Anterior cingulate cortex (tissue), 58 donors: ENCODE measurements at places on chromosomes 2 and 18.

GRCh38 chr2:72276356-72276755 is 128.7 kb upstream of the CYP26B1 start:
- DNase-seq: no peak

GRCh38 chr2:38113981-38114708 is 38.2 kb upstream of the CYP1B1 start:
- DNase-seq: no peak

GRCh38 chr18:77223221-77223639 is 26.4 kb upstream of the GALR1 start:
- DNase-seq: no peak

DNA sequence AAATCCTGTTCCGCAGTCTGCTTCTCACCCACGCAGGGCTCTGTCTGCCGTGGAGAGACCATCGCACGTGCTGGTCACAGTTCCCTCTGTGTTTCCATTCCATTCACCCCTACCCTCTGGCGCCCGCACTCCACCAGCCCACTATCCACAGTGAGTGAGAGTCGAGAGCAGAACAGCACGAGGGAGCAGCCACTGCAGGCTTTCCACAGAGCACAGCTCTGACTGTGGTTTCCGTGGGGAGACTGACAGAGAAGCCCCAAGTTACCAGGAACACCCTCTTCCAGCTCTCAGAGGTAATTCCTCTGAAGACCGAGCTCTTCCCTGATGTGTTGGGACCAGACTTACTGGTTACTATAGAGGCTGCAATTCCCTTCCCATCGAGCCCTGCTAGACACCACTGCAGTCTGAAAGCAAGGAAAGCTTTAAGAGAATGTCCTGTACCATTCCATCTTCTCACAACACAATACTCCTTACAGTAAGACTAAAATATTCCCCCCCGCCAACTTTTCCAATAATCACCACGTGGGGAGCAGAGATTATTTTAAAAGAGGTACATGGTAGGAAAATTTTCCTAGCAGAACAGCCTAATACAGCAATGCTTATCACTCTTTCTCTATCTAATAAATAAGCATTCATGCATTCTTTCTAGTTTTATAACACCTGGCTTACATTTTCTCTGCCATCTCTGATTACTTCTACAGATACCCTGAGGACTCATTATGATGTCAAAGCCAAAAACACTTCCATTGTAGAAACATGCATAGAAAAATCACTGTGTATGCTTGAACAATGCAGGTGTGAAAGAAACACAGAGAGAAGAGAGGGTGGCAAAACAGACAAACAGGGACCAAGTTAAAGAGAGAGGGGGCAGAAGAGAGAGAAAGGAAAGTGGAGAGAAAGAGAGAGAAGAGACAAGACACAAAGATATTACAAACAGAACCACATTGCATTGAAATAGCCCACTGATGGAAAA is 4.7 kb downstream of the MYT1L start:
- no peak for DNase-seq

- DNase-seq: no peak
Measured at GRCh38 chr2:106584304-106584954, 97.3 kb downstream of the CD8B2 start.

DNA sequence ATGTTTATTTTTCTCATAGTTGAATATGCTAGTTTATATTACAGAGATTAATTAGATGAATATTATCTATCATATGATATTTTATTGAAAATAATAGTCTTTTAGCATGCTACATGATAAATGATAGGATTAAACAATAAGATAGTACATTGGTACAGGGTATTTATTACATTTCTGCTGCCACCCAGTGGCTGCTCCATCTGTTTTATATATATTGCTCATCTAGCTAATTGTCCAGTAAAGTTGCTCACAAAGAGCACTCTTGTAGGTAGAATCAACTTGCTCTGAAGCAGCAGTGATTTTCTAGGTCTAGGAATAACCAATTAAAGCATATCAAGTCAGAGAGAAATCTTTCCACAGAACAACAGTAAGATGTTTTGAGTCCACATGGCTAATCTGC is 183.3 kb downstream of the ASXL3 start:
- no peak for DNase-seq

GRCh38 chr2:61235716-61236115 is 73.7 kb downstream of the C2orf74 start:
- DNase-seq: no peak

DNA sequence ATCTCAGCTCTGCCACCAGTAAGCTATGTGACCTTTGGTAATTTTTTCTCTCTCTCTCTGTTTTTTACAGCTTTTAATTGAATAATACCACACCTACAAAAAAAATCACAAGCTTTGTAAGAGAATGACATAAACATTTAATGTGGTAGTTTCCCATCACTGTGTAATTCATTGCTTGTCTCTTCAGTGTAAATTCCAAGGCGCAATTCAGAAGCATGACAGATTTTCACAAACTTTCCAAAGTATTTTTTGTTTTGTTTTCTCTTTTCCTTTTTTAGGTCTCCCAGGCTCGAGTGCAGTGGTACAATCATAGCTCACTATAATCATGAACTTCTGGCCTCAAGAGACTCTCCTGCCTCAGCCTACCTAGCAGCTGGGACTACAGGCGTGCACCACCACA is 25.0 kb upstream of the PPM1B start:
- no peak for DNase-seq

DNA sequence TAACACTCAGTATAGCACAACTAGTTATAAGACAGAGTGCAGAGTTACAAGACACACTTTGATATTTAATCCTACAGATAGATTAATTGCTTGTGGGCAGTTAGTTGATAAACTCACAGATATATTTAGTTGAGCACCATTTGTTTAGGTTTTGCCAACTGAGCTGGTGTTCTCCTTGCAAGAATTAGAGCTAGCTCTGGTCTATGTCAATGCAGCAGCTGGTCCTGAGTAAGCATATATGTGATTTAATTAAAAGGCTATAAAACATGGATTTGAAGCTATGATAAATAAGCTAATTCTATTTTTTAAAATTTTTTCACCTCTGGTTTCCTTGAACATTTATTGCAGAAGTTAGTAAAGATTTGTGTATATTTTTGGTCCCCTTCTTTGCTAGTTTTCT is 35.6 kb downstream of the GPD2 start:
- no peak for DNase-seq

GRCh38 chr2:23533338-23533695 is 148.3 kb downstream of the KLHL29 start:
- DNase-seq: no peak

DNA sequence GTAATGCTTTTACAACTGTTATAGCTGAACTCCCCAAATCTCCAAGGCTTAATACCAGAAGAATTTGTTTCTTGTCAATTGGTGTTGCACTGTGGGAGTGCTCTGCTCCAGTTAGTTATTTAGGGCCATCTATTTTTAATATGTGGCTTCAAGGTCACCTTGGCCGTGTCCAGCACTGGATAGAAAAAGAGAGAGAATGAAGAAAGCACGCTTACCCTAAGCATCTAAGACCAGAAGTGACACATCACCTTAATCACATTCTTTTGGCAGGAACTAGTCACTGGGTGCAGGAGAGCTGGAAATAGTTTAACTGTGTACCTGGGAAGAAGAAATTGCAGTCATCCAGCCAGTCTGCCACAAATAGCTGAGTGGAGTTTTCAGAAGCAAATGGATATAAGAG is 78.8 kb downstream of the VWC2L start:
- no peak for DNase-seq

DNA sequence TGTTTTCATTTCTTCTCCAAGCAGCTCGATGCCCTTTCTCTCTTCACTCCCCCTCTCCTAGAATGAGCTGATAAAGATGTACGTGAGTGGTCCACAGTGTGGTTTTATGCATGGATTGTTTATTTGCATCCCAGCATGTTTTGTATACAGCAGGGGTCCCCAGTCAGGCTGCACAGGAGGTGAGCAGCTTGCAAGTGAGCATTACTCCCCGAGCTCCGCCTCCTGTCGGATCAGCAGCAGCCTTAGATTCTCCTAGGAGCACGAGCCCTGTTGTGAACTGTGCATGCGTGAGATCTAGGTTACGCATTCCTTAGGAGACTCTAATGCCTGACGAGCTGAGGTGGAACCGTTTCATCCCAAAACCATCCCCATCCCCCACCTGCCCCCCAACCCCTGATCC is 262.6 kb downstream of the AGAP1 start:
- DNase-seq: no peak

- DNase-seq: no peak
Measured at GRCh38 chr2:39954346-39954745, 175.3 kb upstream of the THUMPD2 start.

GRCh38 chr2:150081775-150082481 is 405.5 kb downstream of the RND3 start:
- DNase-seq: no peak

DNA sequence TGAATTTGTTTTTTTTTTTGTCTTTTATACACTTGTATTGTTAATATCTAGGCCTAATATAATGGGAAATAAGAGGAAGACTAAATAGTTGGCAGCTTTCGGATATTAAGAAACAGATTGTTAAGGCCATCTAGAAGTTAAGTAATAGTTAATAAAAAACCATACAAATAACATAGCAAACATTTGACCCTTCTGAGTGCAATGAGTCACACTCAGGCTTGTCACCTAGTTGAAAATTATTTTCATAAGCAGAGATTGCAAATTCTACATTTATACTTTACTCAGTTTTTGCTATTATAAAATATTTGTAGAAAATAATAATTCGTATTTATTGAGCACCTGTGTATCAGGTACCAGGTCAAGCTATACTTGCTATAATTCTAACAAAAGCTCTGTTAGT is 2.4 kb downstream of the NUP35 start:
- no peak for DNase-seq

GRCh38 chr18:53380063-53380639 is 844.3 kb downstream of the MBD2 start:
- DNase-seq: no peak

- no peak for DNase-seq
Measured at GRCh38 chr2:25323042-25323514, 18.6 kb downstream of the DNMT3A start.

DNA sequence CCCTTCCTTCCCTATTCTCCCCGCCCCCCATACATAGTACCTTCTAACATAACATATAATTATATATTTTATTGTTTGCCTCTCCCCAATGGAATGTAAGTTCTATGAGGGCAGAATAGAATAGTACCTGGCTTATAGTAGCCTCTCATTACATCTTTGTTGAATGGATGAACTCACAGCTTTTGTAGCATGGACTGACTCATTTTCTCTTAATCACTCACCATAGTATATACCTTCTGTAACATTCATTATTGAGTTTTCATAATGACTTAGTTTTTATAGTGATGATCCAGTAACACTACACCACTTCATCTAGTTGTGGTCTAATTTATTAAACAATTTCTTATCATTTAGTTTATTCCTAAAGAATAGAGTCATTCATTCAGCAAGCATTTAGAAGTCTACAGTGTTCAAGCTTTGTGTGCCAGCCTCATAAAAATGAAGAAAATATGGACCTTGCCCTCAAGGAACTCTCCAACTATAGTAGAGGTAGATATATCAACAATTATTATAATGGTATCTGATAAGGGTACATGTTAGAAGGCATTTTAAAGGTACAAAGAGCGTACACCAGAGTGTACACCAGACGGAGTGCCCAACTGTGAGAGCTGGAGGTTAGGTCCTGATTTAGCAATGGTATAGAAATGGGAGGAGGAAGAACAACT is 31.1 kb downstream of the NCOA1 start:
- no peak for DNase-seq

- no peak for DNase-seq
Measured at GRCh38 chr2:152367547-152368390, 32.8 kb downstream of the FMNL2 start.

DNA sequence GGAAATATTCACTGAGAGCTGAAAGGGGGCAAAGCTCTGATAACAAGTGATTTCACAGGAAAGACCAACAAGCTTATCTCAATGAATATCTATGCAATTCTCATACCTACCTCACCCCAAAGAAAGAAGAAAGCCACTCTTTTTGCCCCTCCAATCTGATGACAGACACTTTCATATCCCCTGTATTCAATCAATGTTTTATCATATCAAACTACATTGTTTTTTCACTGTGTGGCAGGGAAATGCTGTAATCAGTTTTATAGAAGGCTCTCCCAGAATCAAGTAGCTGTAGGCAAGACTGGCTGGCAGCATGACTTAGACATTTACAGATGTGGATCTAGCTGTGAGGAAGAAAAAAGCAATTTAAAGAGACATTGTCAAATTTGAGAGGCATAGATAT is 81.3 kb upstream of the PIK3C3 start:
- DNase-seq: no peak

DNA sequence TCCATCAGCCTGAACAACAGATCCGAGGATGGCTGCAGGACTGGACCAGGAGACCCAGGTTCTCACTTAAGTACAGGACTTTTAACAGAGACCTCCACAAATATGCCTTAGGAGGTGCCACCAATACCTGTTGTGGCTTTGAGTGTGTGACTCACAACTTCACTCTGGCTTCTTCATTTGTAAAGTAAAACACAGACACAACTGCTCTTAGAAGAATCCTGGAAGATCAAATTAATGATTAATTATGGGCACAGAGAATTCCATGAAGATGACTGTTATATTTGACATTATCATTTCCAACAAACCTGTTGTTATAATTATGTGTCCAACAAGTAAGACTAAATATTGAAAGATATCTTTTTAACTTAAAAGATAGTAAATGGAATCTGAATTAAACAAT is 481.4 kb upstream of the KLHL29 start:
- DNase-seq: no peak

GRCh38 chr2:215397632-215398341 is 38.1 kb downstream of the FN1 start:
- DNase-seq: no peak

- DNase-seq: no peak
Measured at GRCh38 chr2:155840661-155841060, 491.9 kb downstream of the NR4A2 start.

- no peak for DNase-seq
Measured at GRCh38 chr2:86185517-86186212, 9.6 kb downstream of the IMMT start.

- no peak for DNase-seq
Measured at GRCh38 chr18:76498064-76498463, 3.0 kb upstream of the ZNF516 start.

DNA sequence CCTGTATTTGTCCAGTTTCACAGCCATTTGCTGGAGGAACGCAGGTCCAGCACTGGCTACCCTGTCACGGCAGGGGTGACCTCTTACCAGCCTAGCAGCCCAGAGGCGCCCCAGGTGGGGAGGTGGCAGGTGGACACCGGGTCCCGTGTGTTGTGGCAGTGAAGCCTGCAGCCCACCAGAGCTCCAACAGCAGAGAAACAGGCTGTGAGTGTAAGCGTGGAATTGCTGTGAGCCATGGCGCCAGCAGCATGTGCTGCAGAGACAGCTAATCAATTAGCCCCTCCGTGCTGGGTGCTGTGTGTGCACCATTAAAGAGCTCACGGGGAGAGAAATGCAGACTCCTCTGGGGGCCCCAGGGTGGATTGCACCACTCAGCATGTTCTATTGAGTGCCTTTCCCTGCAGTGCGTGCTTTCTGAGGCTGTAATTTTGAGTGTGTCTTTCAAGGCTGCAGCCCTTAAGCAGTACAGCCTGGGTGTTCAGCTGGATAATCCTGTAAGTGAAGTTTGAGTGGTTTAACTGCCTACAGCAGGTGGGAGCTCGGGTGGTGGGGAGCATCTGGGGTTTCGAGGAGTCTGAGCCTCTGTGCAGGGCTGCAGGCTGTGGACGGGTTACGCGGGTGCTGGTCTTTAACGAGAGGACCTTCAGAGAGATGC is 15.9 kb downstream of the RTP5 start:
- DNase-seq: no peak

GRCh38 chr18:73827801-73828200 is 319.8 kb downstream of the FBXO15 start:
- DNase-seq: no peak

GRCh38 chr2:110732422-110733413 is at the start of gene ACOXL:
TSS of gene ACOXL (plus strand) at chr2:110732573. CDS start at chr2:110768390, 35,817 bp downstream.
- no peak for DNase-seq

GRCh38 chr18:76578571-76579300 is 83.7 kb upstream of the ZNF516 start:
- no peak for DNase-seq
